ENCODE measurements at places on chromosomes 11 and 22.

DNA sequence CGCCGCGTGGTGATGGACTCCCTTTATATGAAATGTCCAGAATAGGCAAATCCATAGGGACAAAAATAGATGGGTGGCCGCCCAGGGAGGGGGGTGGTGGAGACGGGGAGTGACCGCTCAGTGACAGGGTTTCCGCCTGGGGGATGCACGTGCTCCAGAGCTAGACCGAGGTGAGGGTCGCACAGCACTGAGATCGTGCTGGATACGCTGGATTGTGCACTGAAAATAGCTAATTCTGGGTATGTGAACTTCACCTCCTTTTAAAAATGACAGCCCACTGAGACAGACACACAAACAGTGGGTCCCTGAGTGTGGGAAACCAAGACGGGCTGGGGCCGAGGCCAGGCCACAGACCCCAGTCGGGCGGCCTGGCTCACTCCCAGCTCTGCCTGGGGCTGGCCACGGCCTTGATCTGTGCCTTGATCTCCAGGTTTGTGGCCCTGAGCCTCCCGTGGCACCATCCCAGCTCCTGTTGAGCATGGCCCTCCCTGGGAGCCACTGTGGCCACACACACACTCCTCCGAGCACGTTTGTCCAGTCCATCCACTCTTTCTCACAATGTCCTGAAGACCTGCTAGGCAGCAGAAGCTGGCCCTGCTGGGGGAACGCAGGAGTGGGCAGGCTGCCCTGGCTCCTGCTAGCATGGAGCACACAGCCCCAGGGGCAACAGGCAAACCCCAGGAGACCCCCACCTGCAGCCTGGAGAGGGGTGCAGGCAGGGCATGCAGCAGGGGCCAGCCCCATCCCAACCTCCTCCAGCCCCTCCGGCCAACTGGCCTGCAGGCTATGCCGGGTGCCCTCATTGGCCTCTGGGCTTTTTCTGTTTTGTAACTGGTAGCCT is 41.0 kb upstream of the TH start:
- DNase-seq = no peak

DNA sequence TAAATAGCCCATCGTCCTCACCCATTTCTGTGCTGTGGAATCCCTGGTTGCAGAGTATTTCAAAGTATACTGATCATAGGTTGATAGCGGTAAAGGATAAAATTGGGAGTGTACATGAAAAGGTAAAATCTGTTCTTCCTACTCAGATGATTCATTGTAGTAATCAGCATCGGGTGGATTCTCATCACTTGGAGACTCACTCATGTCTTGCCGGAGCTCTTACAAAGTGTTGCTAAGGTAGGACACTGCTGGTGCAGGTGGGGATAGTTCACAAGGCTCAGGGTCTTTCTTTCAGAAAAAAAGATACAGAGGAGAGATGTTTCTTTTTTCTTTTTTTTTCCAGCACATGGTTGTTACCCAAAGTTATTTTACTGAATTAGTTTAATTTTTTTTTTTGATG is 84.8 kb downstream of the MTNR1B start:
- DNase-seq = no peak

- no peak for DNase-seq
Measured at GRCh38 chr11:1102221-1102971, 27.7 kb downstream of the MUC2 start.

- no peak for DNase-seq
Measured at GRCh38 chr22:42878561-42879305, 21.7 kb upstream of the ARFGAP3 start.

DNA sequence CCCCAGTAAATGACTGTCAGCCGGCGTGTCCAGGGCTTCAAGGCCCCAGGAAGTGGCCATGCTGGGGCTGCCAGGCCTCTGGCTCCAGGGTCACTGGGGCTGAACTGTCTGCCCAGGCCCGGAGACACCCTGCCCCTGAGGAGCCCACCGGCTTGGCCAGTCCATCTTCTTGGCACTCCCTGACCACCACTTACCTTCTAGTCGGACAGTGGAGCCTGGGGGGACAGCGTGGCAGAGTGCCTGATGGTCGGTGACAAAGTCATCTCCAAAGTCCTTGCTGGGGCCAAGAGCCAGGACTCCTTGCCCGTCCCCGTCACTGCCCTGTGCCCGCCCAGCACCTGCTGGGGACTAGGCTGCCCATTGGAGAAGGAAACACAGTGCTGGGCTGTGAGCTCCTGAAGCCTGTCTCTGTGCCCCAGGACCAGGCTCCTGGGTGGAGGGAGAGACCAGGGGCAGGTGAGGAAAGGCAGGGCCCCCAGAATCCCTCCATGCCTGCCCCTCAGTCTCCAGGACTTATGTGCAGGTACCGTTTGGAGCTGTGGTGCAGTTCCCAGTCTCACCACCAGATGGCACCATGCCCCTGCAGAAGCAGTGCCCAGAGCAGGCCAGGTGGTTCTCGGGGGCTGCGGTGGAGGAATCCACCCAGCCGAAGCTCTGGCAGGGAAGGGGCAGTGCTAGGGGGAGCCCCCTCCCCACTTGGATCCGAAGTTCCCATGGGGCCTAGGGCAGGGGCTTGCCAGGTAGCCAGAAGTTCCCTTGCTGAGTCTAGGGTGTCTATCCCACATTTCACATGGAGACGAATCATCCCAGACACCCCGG is 6.0 kb upstream of the CCDC188 start:
- DNase-seq = peak; percentile 90

GRCh38 chr11:100008417-100008816 is 678.7 kb upstream of the ARHGAP42 start:
- DNase-seq = no peak

GRCh38 chr11:30310623-30311022 is 12.3 kb upstream of the ARL14EP start:
- no peak for DNase-seq

DNA sequence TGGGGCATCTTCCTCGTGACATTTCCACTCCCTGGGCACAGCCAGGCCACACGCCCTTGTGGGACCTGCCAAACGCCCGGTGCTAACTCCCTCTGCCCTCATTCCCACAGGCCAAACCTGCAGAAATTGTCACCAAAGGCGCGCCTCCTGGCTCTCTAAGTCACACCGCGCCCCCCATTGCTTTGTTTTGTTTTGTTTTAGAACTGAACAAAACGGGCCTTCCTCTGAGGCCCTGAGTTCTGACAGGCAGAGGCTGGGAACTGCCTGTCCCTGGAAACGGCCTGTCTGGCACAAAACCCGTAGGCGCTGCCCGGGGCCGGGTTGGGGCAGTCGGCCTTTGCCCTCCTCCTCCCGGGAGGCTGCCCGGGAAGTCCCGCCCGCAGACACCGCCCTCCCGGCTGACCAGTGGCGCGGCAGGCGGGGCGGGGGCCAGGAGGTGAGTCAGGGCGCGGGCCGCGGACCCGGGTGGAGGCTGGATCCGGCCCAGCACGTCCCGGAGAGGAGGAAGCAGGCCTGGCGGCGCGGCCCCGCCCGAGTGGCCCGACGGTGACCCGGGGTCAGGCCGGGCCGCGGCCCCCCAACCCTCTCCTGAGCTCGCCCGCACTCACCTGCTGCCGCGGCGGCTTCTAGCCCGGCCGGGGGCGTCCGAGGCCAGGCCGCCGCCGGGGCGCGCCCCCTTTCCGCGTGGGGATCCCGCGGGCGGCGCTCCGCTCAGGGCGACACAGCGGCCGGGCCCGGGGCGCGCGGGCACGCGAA is 465 bp downstream of the SUN2 start:
- DNase-seq = no peak

DNA sequence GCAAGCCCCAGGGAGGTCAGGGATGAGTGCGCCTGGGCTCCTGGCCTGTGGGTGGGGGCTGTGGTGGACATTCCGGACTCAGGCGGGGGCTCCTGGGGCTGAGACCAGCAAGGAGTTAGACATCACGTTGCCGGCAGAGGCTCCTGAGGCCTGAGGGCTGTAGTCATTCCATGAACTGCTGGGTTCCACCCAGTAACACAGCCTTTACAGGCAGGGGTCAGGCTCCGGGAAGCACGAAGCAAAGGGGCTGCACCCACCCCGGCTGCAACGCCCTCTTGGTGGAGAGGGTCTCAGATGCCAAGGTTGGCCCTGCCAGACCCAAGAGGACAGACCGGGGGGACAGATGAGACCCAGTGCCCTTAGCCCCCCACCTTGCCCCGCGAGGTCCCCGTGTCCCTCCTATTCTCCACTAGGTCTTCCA is 9.0 kb downstream of the TNNT3 start:
- no peak for DNase-seq

GRCh38 chr11:105789579-105790420 is 179.9 kb downstream of the GRIA4 start:
- no peak for DNase-seq
